ENCODE measurements at places on chromosomes 12 and 14. TPM values are rescaled to one million over a fixed set of nuclear protein-coding genes. Genes with fewer than 3 reads are reported as not detected.

DNA sequence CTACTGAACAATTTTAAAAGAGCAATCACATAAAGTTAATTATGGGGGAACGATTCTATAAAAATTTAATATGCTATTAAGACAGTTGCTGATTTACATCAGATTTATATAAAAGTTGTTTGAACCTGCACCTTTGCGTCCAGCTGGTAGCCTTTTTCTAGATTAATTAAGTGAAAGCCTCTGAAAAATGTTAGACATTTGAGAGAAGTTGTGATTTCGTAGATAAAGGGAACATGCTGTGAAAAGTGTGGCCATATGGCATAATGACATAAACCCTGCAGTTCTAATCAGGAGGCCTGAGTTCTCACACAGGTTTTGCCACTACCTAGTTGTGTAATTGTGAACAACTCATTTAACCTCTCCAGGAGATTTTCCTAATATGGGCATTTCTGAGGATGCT, 187.2 kb downstream of the TMTC2 start:
- no peak for DNase-seq

PMCH gene
- total RNA-seq, result not detected

LBHD2 gene
- not detected for total RNA-seq

- peak; percentile 15 for DNase-seq
Measured at GRCh38 chr12:27024291-27024690, 1.9 kb downstream of the MED21 start.

DNA sequence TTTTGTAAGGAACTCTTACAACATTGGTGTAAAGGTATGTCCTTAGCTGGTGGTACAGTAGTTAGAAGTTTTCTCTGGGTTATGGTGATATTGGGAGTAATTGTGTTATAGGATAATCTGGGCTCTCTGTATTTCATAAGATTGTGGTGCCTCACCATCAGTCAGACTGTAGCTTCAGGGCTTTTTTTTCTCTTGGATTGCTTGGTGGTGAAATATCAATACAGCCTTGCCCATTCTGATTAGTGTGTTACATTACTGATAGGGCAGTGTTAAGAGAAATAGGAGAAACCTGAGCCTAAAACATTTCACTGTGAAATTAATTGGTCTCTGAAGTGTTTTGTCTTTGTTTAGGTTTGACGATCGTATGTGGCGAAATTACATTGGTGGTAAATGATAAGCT, 71.0 kb downstream of the RCOR1 start:
- no peak for DNase-seq

GRCh38 chr14:32167907-32168306, 33.9 kb upstream of the RNU6-7 start:
- DNase-seq, result peak; percentile 63

- no peak for DNase-seq
Measured at GRCh38 chr12:79260923-79261322, 396.3 kb downstream of the SYT1 start.

Data from bronchial epithelial cell (primary cell).